Bone marrow (tissue), 2 donors: ENCODE measurements at places on chromosomes 7 and 10.

- no peak for DNase-seq
Observed at GRCh38 chr7:141820067-141820466, 21.2 kb downstream of the PRSS37 start.

- DNase-seq, result no peak
Observed at GRCh38 chr7:130299866-130300265, 6.9 kb downstream of the CPA4 start.

- no peak for DNase-seq
Observed at GRCh38 chr7:130750755-130751154, 16.7 kb upstream of the KLF14 start.

- no peak for DNase-seq
Observed at GRCh38 chr10:60315311-60315710, 74.4 kb downstream of the ANK3 start.

GRCh38 chr7:113217314-113217713 lies 99.0 kb upstream of the SMIM30 start:
- DNase-seq, result no peak

GRCh38 chr7:43693687-43694398 lies 35.5 kb downstream of the COA1 start:
- no peak for DNase-seq

GRCh38 chr7:2996141-2996540 lies 47.5 kb downstream of the CARD11 start:
- no peak for DNase-seq

- peak; percentile 25 for DNase-seq
Observed at GRCh38 chr10:63391812-63392211, 74.0 kb downstream of the JMJD1C start.

GRCh38 chr10:107544706-107545520 lies 380.4 kb upstream of the SORCS1 start:
- no peak for DNase-seq

GRCh38 chr10:126166797-126167196 lies 221.5 kb downstream of the ADAM12 start:
- DNase-seq, result no peak

GRCh38 chr7:30224511-30225062 lies 59.8 kb upstream of the ZNRF2 start:
- peak; percentile 21 for DNase-seq

DNA sequence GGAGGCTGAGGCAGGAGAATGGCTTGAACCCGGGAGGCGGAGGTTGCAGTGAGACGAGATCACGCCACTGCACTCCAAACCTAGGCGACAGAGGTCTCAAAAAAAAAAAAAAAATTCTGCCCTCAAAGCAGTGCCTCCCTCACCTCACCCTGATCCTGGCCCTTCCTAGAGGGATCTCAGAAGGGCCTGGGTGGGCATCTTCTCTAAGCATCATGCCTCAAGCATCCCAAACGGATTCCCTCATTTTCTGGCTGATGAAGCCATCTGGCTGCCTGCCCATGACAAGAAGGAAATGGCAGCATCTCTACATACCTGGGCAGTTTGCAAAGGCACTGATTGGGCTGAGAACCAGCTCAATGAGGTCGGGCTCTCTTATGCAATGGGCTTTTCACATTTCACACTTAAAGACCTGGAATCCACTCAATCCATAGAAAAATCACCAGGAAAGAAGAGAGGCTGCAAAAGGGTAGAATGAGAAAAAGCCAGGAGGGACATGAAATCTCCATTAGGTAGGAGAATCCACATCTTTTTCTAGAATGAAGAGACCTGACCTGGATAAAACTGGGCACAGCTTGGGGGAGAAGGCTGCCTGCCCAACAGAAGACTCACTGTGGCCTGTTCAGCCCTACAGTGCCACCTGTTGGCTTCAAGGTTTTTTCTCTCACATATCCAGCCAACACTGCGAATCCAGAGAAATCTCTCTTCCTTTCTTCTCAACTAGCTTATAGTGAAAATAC lies 48.1 kb downstream of the PDLIM1 start:
- DNase-seq, result no peak

GRCh38 chr10:125698481-125698998 lies 15.6 kb upstream of the TEX36 start:
- DNase-seq, result no peak

DNA sequence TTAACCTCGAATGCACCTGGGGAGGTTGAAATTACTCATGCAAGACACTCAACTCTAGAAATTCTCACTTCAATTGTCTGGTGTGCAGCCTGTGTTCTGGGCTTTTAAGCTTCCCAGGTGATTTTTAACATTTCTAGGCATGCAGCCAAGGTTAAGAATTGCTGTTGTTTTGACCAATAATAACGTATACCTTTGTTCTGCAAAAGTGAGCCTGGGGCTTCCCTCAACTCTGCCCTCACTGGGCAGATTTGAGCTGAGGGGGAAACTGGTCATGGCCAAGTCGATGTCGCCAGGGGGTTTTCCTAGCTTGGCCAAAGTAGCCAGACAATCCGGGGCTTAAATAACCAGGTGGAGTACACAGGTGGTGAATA lies 568 bp downstream of the PRSS2 start:
- DNase-seq, result no peak

- DNase-seq, result peak; percentile 73
Observed at GRCh38 chr10:43120929-43121314, 17.3 kb upstream of the CSGALNACT2 start.

GRCh38 chr7:137956183-137956582 lies 45.7 kb downstream of the CREB3L2 start:
- DNase-seq, result no peak

DNA sequence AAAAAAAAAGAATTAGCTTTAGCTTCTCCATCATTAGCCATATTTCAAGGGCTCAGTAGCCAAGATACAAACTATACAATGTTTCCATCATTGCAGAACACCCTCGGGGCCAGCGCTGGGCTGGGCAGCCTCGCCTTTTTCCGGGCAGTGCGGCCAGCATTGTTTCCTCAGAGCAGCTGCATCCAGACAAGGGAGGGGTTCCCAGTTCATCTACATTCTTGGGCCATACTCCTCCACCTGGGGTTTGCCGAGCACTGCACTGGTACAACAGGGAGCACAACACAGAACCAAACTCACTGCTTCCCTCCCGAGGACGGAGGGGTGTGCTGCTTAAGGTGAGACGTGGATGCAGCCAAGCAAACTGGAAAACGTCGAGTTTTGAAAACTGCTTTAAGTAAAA lies 2.4 kb upstream of the PKD1L1 start:
- DNase-seq, result no peak

GRCh38 chr10:119177708-119178371 lies 772 bp downstream of the PRDX3 start:
- no peak for DNase-seq

GRCh38 chr7:44431091-44431608 lies 59.3 kb downstream of the NUDCD3 start:
- DNase-seq, result no peak

- no peak for DNase-seq
Observed at GRCh38 chr10:69278446-69278963, at the start of gene HK1. HK1 (plus strand) TSS chr10:69278496.

- DNase-seq, result no peak
Observed at GRCh38 chr10:122311716-122312115, 40.6 kb downstream of the BTBD16 start.

GRCh38 chr7:79998363-79998762 lies 136.3 kb upstream of the GNAI1 start:
- no peak for DNase-seq

DNA sequence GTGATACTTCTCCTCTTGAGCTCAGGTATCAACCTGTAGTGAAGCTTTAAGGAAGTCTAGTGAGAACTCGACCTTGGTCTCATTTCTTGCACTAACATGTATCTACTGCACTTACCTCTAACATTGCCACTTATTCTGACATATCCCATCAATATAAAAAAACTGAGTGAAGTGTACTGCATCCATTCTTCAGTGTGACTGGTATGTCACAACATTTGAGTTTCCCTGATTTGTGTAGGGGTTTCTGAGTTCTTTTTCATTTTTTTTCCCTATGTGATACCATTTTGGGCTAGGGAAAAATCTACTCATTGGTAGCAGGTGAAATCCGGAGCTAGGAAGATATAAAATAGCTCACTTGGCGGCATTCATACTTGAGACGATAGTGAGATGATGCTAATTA lies 274.3 kb downstream of the PRKG1 start:
- DNase-seq, result no peak

DNA sequence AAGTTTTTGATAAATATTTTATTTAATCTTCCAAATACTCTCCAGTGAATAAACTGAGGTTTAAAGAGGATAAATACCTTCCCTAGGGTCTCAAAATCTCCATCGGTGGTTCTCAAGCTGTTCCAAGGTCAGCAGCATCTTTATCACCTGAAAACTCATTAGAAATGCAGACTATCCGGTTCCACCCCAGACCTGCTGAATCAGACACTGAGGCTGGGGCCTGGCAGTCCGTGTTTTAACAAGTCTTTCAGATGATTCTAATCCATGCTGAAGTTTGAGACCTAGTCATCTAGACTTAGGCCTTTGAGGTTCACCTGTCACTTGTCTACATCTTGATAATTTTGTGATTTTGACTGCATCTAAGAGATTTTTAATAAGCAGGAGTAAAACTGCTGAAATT lies 37.5 kb downstream of the PLEKHA8 start:
- no peak for DNase-seq

GRCh38 chr7:29345590-29345989 lies 151.0 kb downstream of the CHN2 start:
- no peak for DNase-seq

DNA sequence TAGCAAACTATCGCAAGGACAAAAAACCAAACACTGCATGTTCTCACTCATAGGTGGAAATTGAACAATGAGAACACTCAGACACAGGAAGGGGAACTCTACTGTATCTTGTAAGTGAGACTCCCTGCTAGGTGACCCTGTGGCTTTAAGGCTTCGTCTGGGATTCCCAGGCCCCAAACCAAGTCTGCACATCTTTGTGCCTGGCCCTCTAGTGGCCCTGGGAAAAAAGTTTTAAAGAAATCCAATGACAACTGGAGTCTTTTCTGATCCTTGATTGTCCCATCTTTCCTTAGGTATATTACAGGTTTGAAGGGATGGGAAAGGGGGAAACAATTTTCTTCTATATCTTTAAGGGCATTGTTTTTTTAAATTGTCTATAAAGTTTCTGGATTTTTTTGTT lies 10.6 kb upstream of the LIPM start:
- no peak for DNase-seq

- DNase-seq, result no peak
Observed at GRCh38 chr7:153443032-153443701, 609.0 kb upstream of the DPP6 start.

- DNase-seq, result no peak
Observed at GRCh38 chr10:103433858-103434257, 18.3 kb downstream of the CALHM2 start.

- DNase-seq, result no peak
Observed at GRCh38 chr10:100620087-100620835, 84.5 kb downstream of the HIF1AN start.

GRCh38 chr7:1749864-1750466 lies 79.9 kb downstream of the ELFN1 start:
- DNase-seq, result no peak

GRCh38 chr10:130862626-130863025 lies 448.9 kb downstream of the TCERG1L start:
- DNase-seq, result no peak

DNA sequence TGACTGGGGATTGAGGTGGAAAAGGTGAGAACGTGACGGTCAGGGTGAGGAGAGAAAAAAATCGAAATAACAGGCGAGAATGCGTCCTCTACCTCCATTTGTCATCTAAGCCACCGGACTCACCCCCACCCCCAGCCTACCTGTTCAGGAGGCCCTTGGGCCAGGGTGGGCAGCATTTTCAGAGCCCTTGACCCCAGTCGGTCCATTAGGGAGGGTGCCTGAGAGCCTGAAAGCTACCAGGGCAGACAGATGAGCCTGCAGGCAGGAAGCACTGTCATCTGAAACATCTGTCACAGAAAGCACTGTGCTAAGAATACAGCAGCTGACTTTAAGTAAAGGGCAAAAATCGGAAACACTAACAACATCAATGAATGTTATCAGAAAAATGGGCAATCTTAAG lies 47.0 kb downstream of the MAD1L1 start:
- DNase-seq, result no peak

GRCh38 chr10:78316451-78316931 lies 282.8 kb downstream of the RPS24 start:
- DNase-seq, result no peak

- DNase-seq, result no peak
Observed at GRCh38 chr7:101536232-101536631, 92.9 kb downstream of the MYL10 start.

DNA sequence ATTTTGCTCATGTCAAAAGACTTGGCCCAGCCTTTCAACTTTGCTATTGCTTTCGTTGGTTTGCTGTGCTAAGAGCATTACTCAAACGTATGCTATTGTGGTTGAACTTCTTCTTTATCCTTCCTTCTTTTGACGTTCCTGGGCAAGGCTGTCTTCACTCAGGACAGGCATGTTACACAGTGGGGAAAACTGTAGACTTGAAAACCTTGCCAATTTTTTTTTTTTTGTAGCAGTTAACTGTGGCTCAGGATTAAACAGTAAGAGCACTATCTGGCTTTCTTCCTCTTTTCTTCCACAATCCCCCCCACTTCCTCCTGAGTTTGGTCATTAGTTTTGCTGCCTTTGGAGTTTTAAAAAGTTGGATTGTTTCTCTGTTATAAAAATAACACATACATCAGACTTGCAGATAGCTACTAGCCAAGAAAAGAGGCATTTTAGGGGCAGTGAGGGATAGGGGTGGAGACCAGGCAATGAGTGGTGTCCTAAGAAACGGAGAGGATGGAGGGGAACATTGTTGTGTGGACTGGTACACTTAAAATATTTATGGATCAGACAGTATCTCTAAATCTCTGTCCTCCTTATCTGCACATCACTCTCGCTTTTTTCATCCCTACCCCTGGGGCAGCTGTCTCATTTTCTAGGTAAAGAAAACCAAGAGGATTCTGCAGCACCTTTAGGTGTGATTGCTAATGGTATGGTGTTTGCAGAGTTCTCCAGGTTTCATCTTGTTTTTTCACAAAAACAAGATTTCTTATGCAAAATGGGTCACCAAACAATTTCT lies 181.7 kb downstream of the LRMDA start:
- no peak for DNase-seq

DNA sequence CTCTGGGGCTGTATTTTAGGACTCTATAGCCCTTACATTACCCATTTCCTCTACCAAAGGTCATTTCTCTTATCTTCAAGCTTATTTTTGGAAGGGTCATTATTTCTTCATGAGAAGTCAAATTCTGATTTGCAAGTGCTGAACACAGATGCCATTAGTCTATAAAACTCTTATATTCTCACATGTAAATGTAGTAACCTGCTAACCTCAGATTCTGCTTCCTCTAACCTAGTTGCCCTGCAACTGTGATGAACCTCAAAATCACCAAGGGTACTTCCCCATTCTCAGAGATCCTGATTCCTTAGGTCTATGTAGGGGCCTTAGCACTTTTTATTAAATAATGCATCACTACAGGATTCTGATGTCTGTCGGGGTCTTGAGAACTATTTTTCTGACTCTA lies 6.3 kb downstream of the FAS start:
- DNase-seq, result no peak
